ENCODE measurements at places on chromosomes 3 and 15.

GRCh38 chr3:50245831-50246516, 10.0 kb downstream of the GNAI2 start:
- peak; percentile 90 for DNase-seq

DNA sequence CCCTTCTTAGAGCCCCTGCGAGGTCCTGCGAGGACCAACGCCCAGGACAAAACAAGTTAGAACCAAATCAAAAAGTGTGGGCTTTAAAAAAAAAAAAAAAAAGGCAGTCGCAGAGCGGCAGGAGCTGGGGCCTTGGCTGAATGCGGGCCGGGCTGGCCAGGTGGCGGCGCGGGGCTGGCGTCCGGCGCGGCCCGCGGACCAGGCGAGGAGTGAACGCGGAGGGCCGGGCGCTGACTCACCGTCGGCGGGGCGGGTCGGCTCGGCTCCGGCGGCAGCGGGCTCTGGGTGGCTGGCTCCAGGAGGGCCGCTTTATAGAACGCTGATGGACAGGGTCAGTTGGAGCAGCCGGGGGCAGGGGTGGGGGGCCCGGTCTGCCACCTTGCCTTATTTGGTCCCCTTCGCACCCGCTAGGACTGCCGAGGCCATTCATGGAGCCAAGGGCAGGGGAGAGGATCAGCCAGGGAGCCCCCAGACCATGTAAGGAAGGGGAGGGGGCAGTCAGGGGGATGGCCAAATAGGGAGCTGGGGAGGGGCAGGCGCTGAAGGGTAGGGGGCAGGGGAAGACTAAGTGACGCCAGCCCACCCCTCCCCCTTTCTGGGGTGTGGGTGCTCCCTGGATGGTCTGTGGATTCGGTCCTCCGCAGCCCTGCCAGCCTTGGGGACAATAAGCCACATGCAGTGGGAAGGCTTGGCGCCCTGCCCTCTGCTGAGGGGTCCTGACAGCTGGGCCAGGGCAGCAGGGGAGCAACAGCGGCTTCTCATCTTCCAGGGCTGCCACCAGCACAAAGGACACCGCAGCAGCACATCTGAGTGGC, at the start of gene ACTC1:
TSS of gene ACTC1 (minus strand) at position 283 of the 815 bp plus-strand sequence. CDS start 741 bp downstream, outside the sequence.
- no peak for DNase-seq

- DNase-seq, result peak; percentile 85
Observed at GRCh38 chr3:179604321-179605078, at the start of the genes MRPL47 and NDUFB5. Gene MRPL47 (minus strand): TSS chr3:179604638. CDS start chr3:179604624, 14 bp downstream. Gene NDUFB5 (plus strand): TSS chr3:179604794. CDS start chr3:179604816, 22 bp downstream.

DNA sequence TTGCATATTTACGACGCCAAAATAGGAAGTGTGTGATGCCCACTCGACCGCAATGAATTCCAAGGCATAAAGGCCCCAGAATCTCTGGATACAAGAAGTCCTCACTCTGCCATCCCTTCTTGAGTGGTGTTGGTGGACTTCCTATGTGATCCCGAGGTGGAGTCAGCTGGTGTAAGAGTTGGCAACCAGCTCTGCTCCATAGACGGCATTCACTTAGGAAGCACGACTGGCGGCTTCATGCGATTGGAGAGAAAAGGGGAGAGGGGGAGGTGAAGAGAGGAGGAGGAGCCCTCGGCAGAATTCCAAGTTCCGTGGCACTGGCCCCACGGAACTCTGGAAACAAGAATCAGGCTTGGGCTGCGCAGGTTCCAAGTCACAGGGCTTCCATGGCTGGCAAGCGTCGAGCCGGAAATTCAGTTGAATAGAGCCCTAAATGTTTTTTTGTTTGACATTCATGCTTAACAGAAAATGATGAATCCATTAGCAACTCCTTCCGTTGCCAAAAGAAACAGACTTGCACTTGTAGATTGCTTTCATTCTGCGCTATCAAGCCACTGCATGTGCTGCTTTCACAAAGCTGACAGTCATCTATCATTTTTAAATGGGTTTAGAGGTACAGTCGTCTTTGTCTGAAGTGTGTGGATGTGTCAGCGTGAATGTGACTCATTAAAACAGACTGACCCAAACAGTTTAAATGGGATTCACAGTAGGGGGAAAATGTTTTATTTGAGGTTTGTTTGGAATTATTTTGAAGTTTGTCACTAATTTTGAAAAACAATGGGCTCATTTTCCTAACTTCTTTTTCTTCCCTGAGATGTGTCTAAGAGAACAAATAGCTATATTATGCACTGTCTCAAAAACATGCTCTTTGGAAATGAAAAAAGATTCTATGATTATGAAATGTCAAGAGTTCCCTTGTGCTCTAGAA, 428.3 kb upstream of the ATP11B start:
- no peak for DNase-seq

DNA sequence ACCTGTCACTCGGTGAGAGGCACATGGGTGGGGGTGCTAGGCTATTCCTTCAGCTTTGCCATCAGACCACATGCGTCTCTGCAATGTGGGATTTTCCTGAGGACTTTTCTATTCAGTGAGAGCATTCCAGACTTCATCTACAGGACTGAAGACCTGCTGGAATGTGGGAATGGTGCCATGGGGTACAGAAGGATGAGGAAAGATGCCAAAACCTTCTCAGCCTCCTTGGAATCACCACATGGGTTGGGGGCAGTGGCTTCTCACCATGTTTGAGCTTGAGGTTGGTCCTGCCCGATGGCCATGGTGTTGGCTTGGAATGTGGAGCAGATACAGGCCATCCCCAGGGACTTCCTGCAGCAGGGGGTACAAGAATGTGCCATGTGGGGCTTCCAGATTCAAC, 80.9 kb upstream of the KLF13 start:
- no peak for DNase-seq

DNA sequence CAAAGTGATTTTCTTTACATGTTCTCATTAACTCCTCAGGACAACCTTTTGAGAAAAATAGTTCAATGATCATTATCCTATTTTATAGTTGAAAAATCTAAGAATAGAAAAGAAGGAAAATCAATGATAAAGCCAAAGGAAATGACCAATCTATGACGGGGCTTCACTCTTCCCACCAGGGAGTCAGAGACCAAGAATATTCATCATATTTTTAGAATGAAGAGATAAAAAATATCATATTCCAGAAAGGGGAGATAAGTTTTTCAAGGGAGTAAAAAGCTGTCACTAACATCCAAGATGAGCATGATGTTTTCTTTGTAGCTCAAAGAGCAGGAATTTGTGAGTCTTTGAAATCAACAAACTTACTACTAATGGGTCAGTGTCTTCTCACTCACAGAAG, 71.5 kb upstream of the LPP start:
- no peak for DNase-seq

DNA sequence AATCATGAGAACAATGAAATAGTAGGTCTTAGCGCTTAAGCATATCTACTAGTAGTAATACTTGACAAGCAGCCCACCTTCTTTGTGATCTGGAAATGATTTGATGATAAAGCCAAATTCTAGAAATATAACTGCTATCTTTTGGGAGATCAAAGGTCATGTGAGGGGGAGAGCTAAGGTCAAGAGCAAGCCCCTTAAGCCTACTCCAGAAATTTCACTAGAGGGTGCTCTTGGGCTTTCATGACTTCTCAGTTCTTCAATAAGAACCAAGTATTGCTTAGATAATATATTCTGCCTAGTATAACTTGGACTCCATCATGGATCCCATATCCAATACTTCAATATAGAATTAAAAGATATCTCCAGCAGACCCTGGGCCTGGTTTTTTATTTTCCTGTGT, 319.6 kb downstream of the ZBTB20 start:
- no peak for DNase-seq
